ENCODE measurements at places on chromosomes 12 and 14.

DNA sequence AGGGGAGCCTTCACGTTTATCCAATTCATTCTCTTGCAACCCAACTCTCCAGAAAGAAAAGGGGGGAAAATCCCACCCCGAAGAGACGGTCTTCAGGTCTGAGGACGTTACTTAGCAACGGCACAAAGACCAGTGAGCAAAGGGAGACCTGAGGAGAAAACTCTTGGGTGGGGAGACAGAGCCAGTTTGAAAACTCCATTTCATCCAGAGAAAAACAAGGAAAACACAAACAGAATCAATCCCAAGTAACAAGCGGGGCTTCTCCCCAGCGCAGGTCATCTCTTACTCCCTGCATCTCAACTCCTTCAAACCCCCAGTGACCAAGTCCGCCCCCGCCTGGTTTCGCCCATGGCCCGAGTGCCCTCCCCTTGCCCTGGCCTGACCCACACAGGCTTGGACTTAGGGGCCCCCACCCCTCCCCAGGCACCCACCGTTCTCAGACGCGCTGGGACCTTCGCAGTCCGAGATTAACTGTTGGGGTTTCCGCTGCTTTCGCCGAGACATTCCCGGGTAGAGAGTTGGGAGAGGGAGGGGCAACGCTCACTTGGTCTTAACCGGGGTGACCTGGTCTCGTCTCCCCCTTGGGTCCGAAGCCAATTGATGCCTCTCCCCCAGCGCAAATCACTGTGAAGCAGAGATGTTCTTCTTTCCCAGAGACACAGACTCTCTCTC is 10.4 kb upstream of the SALL2 start:
- DNase-seq, result no peak

GRCh38 chr14:76647697-76648298 is 113.5 kb upstream of the VASH1 start:
- peak; percentile 9 for DNase-seq

DNA sequence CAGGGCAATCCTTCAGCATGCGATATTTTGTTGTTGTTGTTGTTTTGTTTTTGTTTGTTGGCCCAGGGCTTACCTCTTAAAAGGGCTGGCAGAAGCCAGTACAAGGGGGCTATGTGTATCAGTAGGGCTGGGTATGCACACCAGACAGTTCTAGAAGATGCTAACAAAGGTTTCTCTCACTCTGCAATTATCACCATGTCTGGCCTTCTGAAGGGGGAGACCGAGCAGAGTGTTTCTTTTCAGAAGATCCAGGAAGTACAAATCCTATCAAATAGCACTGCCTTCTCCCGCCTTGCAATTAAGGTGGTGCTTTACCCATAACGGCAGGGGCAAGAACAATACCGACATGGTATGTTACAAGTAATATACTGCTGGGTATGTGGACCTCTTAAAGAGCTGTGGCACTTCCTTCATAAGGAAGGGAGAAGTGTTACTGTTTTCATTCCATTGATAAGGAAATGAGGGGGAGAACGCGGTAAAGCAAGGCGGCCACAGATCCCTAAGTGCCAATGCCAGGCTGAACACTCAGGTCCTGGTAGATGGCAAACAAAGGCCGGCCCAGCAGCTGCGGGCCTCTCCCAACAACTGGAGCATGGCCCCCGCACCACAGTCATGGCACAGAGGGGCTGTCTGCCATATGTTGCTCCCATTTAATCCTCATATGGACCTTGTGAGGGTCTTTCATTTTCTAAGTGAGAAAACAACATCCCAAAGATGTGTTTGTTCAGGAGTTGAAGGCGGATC is 19.2 kb upstream of the CACNA2D4 start:
- DNase-seq, result no peak

- DNase-seq, result no peak
Measured at GRCh38 chr14:61145903-61146481, 135.1 kb downstream of the TMEM30B start.

GRCh38 chr12:12964255-12964654 is 12.3 kb upstream of the GPRC5D start:
- no peak for DNase-seq

- DNase-seq, result no peak
Measured at GRCh38 chr14:35822501-35822900, 3.6 kb upstream of the BRMS1L start.

GRCh38 chr12:94263011-94263811 is 114.8 kb downstream of the PLXNC1 start:
- peak; percentile 65 for DNase-seq

GRCh38 chr12:57128519-57129247 is 400 bp downstream of the LRP1 start:
- no peak for DNase-seq

- DNase-seq, result no peak
Measured at GRCh38 chr12:107469011-107469410, 216.6 kb upstream of the PWP1 start.

GRCh38 chr12:90099288-90099687 is 390.6 kb upstream of the ATP2B1 start:
- no peak for DNase-seq

- DNase-seq, result no peak
Measured at GRCh38 chr14:104917993-104918392, 6.7 kb upstream of the PLD4 start.

DNA sequence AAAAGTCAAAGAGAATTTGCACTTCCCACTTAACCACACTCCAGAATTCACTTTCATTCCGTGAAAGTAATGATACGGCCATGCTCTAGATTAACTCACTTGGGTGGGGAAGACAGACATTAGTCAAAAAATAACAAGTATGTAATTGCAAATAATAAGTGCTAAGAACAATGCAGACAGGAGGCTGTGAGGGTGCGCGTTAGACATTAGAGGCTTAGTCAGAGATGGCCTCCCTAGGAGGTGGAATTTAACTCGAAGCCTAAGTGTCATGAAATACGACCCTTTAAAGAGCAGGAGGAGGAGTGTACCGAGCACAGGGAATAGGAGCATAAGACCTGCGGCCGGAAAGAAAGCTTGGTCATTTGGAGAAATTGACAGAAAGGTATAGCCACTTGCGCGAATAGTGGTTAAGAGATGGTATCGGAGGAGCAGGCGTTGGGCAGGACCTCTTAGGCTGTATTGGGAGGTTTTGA is 628 bp downstream of the SNRPF start:
- peak; percentile 7 for DNase-seq

DNA sequence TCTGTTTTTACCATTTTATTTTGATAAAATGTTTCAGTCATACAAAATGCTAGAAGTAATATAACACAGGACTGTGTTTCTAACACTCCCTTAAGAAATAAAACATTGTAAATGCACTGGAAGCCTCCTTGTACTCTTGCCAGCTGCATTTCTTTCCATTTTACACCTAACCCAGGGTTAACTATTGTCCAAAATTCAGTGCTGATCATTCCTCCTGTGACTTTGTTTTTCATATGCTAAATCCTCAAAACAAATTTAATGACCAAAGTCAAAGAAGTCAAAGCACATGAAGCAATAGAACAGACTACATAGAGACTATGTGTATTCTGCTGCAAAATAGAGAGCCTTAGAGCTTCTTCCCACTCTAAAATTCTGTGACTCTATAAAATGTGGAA is 420.3 kb upstream of the PRICKLE1 start:
- no peak for DNase-seq

DNA sequence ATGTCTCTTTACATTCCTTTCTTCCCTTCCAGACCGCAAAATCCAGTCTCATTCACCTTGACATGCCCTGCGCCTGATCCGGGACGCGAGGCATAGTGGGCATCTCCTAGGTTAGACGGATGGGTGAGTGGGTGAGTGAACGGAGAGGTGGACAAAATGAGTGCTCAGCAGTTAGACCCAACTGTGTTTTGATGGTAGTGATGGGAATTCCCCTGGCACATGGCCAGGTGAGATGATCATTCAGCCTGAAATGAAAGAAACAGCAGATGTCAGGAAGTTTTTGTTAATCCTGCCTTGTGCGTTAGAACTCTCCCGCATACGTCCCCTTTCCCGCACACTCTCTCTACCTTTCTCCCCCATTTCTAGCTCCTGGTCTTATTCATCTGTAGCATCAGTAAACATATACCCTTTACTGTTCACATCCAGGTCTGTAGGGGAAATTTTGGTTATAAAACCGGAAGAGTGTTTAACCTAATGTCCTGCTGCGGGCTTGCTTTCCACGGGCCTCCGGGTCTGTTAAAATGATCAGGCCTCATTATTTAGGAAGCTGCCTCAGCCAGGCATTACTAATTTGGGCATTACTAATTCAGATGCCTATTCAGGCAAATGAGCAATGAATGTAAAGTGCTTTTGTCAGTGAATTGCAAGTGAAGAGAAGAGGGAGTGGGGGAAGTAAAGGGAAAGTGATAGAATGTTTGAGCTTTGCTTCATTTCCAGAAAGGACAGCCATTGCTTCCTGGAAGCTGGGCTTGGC is 172.8 kb downstream of the ETV6 start:
- DNase-seq, result no peak

- no peak for DNase-seq
Measured at GRCh38 chr12:2177751-2178150, 125.0 kb downstream of the CACNA1C start.

- peak; percentile 30 for DNase-seq
Measured at GRCh38 chr12:124323771-124324530, 29.1 kb downstream of the RFLNA start.

GRCh38 chr14:54489318-54489683 is 521 bp upstream of the GMFB start:
- no peak for DNase-seq

GRCh38 chr14:37588956-37589714 is 5.9 kb downstream of the FOXA1 start:
- DNase-seq, result no peak

Measured in effector memory CD8-positive, alpha-beta T cell (primary cell).